ENCODE measurements at places on chromosomes 11 and 22.

DNA sequence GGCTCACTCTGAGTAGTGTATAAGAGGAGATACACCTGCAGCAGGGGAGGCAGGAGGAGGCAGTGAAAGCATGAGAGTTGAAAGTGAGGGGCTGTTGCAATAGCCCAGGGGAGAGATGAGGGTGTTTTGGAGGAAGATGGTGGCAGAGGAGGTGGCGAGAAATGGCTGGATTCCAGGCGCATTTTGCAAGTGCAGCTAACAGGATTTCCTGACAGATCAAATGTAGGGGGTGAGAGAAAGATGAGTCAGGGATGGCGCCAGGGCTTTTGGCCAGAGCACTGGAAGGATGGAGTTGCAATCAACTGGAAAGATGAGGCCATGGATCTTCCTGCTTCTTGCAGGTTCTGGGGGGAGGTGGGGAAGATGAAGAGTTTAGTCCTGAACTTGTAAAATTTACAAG is 16.8 kb upstream of the TSPAN18 start:
- no peak for DNase-seq

DNA sequence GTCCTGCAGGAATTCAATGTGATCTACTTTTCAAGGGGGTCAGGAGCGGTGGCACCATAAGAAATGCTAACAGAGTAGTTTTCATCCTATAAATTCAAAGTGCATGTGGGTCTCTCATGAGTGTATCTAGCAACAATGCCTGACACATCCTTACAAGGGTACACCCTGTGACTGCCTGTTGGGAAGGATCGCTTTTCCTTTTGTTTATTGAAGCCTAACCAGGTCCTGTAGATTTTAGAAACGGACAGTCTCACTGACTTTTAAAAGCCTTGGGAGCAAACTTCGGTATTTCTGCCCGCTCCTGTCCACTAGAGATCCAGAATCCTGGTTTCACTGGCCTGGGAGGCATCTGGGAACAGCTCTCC is 102.4 kb downstream of the MICAL2 start:
- DNase-seq: no peak

- no peak for DNase-seq
Measured at GRCh38 chr11:10659339-10660216, 34.0 kb downstream of the IRAG1 start.

DNA sequence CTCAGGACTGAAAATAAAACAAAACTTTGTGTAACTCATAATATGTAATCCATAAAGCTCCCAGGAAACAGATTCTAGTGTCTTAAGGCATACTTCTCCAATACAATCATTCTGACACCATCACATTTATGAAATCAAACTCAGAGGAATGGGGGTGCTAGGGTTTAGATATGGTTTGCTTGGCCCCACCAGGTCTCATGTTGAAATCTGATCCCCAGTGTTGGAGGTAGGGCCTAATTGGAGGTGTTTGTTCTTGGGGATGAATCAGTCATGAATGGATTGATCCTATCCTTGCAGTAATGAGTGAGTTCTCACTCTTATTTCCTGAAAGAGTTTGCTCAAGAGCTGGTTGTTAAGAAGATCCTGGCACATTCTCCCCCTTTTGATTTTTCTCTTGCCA is 380.9 kb downstream of the ETS1 start:
- no peak for DNase-seq

GRCh38 chr11:1497600-1497999 is 11.0 kb upstream of the MOB2 start:
- DNase-seq: peak; percentile 16

GRCh38 chr11:126172596-126173038 is 38.8 kb downstream of the RPUSD4 start:
- DNase-seq: no peak

DNA sequence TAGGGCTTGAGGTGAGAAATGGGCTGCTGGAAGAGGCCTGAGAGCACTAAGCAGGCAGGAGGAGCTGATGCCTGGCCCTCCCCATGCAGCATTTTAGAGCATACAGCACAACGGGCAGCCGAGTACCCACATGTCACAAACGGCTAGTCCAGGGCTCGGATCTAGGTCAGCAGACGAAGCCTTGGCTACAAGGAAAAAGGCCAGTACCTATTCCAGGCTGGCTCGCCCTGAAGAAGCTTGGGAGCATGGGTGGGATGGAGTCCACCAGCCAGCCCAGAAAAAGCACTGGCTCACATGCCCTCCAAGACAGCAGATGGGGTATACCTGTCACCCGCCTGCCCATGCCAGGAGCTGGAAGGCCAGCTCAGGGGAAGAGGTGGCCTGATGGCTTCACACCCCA is 9.6 kb downstream of the UFD1 start:
- no peak for DNase-seq

GRCh38 chr11:57155400-57155799 is 26.4 kb upstream of the LRRC55 start:
- DNase-seq: no peak

GRCh38 chr11:111427471-111427912 is 48.4 kb upstream of the POU2AF1 start:
- DNase-seq: peak; percentile 74

DNA sequence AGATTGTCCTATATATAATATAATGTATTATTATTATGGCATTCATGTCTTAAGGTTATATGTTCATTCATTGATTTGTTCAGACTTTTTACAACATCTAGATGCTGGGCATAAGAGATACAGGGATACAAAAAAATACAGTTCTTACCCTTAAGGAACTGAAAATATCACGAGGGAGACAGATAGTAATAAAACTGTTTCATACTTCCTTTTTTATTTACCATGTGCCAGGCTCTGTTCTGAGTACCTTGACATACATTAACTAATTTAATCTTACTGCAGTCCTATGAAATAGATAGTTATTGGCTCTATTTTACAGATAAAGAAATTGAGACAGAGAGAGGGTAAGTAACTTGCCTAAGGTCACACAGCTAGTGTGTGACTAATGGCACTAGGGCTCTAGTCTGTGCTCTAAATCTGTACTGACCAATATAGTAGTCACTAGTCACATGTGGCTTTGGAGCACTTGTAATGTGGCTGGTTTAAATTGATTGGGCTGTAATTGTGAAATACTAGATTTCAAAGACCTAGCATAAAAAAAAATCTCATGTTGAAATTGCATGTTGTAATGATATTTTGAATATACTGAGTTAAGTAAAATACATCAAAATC is 21.3 kb downstream of the TRIM44 start:
- no peak for DNase-seq

- DNase-seq: no peak
Measured at GRCh38 chr11:59891781-59892181, 13.2 kb downstream of the OOSP3 start.

DNA sequence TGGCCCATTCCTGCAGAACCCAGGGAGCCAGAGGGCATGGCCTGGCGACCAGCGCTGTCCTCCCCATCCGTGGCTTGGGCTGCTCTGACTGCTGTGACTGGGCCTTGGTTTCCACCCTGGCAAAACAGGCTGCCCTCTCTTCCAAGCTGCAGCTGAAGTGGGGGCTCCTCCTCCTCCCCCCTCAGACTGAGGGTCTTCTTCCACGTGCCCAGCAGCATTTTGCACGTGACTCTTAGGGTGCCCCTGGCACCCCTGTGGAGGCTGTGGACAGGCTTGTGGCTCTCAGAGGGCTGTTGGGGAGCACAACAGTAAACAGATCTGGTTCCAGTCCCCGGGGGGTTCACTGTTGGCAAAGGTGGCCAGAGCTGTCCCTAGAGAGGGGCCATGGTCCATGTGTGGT is 51.4 kb downstream of the PISD start:
- no peak for DNase-seq

DNA sequence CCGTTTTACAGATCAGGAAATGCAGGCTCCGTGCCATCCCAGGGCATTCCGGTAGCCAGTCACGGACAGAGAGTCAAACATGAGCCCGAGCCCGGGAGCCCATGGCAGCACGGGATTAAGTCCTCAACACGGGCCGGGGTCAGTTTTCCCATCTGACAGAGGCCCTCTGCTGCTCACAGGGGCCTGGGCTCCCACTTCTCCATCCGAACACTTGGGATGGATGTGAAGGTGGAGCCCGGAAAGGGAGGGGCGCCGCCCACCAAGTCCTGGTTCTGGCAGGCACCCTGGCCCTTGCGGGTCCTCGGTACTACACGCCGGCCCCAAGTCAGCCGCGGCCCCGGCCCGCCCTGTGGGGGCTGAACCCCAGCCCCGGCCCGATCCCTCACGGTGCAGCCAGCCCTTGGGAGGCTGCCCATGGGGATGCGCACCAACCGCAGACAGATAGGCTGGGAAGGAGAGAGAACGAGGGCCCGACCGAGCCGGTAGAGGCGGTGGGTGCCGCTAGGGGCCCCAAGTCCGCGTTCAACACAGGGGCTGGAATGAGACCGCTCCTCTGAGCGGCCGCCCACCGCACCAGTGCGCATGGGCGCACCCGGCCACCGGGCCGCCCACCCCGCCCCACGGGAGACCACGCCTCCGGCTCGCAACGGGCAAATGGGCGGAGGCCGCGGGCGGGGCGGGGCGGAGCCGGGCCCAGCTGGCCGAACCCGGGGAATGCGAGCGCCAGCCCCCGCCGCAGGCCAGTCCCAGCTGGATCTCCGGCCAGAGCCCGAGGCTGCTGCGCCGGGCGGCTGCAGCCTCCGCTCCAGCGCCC is at the start of gene CAPN5:
TSS of gene CAPN5 (plus strand) at position 743 of the 814 bp plus-strand sequence. CDS start 17,916 bp downstream, outside the sequence.
- peak; percentile 92 for DNase-seq

- peak; percentile 86 for DNase-seq
Measured at GRCh38 chr22:43088984-43089717, at the start of gene TTLL1. Gene TTLL1 (minus strand): TSS chr22:43089391. CDS start chr22:43075586, 13,805 bp downstream.

GRCh38 chr11:843818-844692 is 1.4 kb downstream of the TSPAN4 start:
- DNase-seq: no peak

- no peak for DNase-seq
Measured at GRCh38 chr11:17554487-17554886, 7.4 kb downstream of the OTOG start.

GRCh38 chr22:32771756-32772155 is 29.7 kb upstream of the TIMP3 start:
- DNase-seq: no peak

- DNase-seq: no peak
Measured at GRCh38 chr11:122363296-122363695, 247.3 kb upstream of the BLID start.

GRCh38 chr22:19058713-19059451 is 63.3 kb downstream of the DGCR2 start:
- no peak for DNase-seq

DNA sequence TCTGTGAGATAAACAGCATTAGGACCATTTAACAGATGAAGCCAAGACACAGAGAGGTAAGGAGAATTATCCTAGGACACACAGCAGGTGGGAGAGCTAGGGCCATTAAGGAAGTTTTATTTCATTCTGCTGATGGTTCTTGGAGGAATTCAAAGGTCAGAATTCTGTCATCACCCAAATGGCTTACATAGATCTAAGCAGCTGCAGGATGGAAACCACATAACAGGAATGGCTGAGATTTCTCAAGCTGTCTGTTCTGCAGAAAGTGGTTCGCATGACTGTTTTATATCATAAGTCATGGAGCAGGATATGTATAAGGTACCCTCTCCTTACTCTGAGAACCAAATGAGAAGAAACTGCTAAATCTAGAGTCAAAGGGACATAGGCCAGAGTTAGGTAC is 163.2 kb upstream of the NARS2 start:
- no peak for DNase-seq

GRCh38 chr11:86161837-86162236 is 82.7 kb upstream of the EED start:
- DNase-seq: no peak

DNA sequence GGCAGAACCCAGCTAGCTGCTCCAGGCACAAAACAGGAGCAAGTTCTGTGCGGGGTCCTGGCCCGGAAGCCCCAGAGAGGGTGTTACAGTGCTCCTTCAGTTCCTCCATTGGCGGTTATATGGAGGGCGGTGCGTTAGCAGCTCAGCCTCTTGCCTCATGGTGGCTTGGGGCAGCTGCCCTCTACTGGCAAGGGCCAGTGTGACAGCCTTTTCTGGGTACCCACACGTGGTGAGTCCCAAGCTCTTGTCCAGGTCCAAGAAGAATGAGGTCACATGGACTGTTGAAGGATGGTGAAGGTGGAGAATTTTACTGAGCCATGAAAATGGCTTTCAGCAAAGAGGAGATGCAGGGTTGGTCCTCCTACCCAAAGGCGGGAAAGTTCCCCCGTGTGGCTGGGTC is 100.5 kb downstream of the WT1 start:
- no peak for DNase-seq

GRCh38 chr22:30027169-30027568 is 53.1 kb upstream of the HORMAD2 start:
- DNase-seq: no peak

GRCh38 chr22:41597635-41597953 is 8.0 kb upstream of the PMM1 start:
- DNase-seq: no peak

DNA sequence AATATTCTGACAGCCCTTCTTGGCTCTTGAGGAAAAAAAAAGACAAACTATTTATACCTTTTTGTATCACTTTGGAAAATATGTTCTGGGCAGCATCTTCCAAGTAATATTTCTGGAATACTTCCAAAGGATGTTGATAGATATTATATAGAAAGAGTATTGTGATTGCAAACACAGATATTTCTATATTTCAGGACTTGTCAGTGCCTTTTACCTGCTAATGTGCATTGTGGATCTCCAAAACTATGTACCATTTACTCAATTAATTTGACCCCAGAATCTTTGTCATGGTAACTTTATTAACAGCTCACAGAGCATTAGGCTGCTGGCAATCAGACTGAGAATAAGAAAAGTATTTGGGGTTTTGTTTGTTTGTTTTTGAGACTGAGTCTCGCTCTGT is 16.7 kb upstream of the CCND1 start:
- DNase-seq: no peak

- no peak for DNase-seq
Measured at GRCh38 chr11:134646561-134646960, 234.5 kb upstream of the B3GAT1 start.

DNA sequence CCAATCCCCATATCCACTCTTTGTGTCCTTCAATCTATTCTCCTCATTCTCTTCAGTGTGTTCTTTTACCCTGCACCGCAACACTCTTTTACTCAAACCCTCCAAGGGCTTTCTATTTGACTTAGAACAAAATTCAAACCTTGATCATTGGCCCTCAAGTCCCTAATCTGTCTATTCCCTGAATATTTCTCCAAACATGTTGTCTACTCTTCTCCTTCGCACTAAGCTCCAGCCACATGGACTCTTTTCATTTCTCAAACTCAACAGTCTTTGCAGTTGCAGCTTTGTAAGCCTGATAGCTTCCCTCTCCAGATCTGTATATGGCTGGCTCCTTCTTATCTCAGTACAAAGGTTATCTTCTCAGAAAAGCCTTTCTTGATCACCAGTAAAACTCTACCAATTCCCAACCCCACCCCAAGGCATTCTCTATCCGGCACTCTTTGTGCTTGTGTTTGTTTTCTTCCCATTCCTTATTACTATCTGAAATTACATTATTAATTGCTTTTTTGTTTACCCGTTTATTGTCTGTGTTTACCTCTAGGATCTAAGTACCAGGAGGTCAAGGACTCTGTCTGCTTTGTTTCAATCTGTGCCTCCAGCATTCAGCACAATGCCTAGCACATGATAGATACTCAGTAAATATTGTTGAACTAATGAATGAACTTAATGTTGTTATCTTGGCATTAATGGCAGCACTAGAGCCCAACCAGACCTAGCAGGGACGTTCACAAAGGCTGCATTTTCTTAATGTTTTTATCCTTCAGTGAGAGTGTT is 147.4 kb downstream of the BBOX1 start:
- no peak for DNase-seq

GRCh38 chr11:66688561-66689534 is 11.2 kb upstream of the RBM4B start:
- DNase-seq: no peak
